ENCODE measurements at places on chromosomes 5 and 9. TPM values are rescaled to one million over a fixed set of nuclear protein-coding genes. Genes with fewer than 3 reads are reported as not detected.

Gene TLE1
- total RNA-seq = 125 TPM

Gene TLX3
- total RNA-seq = 0.83 TPM

Gene PCDHB15
- total RNA-seq = 8.0 TPM

Gene WDR55
- 18.0 TPM for total RNA-seq

Gene PCDHA1
- 3.2 TPM for total RNA-seq

Gene TTC23L
- 2.2 TPM for total RNA-seq

Gene SLC6A7
- total RNA-seq = not detected

Gene SLC45A2
- total RNA-seq = not detected

Gene FAM78A
- 2.1 TPM for total RNA-seq

Gene GLDC
- 133 TPM for total RNA-seq

Gene CBY3
- total RNA-seq = 2.3 TPM

Gene PCDHGC5
- total RNA-seq = 0.54 TPM

Gene FGF10
- total RNA-seq = not detected

Gene GABRA1
- 0.16 TPM for total RNA-seq

Gene TEX48
- not detected for total RNA-seq

Gene CDKN2A
- total RNA-seq = 4.0 TPM
